ENCODE measurements at places on chromosomes 5 and 9.

GRCh38 chr9:38715684-38716083 is 4.2 kb downstream of the FAM240B start:
- no peak for DNase-seq

DNA sequence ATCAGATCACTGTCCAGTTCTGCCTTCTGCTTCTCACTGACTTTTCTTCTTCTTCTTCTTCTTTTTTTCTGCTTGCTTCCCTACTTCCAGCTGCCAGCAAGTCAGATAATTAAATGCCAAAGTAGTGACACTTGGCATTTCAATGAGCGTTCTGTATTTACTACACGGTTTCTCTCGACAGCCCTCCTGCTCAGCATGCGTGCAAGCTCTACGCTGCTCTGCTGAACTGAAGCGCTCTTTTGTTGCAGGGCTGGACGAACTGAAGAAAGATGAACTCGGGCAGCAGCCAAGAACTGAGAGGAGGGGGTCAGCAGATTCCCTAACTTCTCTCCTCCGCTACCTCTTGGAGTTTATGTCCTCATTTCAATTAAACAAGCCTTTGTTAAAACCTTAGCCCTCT is 319.1 kb downstream of the GLIS3 start:
- DNase-seq: no peak

DNA sequence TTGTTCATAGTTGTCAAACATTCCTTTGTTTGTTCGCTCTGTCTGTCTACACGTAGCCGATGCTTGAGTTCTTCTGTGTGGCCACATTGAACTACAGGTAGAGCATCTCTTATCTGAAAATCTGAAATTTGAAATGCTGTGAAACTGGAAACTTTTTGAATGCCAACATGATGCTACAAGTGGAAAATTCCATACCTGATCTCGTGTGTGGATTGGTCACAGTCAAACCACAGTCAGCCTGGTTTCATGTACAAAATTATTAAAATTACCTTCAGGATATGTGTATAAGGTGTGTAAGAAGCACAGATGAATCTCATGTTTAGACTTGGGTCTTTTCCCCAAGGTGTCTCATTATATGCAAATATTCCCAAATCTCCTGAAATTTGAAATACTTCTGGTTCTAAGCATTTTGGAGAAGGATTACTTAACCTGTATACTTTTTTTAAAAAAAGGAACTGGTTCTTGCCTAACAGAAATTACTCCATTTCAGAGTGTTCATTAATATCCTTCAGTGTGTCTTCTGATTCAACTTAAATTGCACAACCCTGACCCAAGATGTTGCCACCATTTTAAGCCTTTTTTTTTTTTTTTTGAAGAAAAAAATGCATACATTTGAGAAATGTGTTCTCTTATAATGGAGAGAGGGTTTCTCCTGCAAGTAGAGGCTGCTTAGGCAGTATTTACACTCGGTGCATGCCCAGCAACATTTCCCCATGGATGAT is 254.3 kb downstream of the MAST4 start:
- DNase-seq: no peak

DNA sequence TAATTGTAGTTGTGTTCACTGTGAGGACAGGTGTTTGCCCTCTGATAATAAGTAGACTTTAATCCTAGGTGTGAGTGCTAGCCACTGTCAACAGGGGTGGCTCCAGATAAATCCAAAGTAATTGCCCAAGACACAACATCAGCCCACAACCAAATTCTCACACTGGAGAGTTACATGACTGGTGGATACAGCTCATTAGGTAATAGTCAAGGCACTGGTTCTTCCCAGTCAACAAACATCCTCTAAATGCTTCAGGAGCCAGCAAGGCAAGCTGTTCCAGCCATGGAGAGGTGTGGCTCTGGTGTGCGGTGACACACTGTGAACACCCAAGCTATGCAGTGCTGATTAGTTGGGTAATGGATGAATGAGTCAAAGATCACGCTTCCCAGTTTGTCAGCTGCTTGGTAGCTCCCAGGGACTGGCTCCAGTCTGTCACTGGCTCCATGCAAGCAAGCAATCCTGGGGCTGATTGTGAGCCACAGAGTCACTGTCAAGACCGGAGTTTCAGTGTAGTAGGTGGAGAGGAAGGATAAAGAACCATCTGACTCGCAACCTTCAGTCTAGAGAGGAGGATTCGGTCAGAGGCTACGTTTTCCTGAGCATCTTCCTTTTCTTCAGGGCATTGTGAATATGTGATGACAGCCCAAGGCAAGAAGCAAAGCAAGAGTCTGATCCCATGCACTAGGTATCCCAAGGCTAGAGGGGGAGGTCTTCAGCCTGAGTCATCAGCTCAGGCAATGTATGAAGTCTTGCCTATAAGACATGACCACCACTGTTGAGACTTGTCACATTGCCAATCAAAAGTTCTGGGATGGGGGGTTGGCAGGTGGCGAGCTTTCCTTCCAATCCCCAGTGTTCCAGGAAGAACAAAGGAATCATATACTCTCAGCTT is 63.1 kb downstream of the UGCG start:
- DNase-seq: no peak

Data from NCI-H1048 (cell line).